ENCODE measurements at places on chromosomes 1 and 21.
A peak's percentile ranks its signal among the peaks of the same experiment; 100 is the strongest.

DNA sequence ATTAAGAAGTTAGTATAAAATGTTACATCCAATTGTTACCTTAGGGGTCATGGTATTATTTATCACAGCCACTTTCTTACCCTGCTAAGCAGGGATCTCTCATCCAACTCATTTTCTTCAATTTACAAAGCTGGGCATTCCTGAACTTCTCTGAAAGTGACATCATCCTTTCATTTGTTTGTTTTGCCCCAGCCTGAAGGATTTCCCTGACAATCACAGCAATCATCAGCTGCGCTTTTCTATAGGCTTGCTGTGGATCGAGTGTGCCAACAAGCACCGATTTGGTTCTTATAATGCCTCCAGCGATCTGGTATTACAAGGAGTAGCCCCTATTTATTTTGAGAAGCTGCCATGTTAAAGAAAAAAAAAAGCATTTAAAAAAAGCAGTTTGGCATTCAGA is 240.2 kb downstream of the USH2A start:
- DNase-seq = no peak

DNA sequence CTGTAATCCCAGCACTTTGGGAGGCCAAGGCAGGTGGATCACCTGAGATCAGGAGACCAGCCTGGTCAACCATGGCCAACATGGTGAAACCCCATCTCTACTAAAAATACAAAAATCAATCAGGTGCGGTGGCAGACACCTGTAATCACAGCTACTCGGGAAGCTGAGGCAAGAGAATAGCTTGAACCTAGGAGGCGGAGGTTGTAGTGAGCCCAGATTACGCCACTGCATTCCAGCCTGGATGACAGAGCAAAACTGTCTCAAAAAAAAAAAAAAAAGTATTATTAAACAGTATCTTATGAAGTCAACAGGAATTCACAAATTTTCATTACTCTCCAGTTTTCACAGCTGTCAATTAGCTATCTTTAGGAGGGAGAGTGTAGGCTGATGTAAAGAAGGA is 3.8 kb downstream of the ACBD6 start:
- DNase-seq = no peak

DNA sequence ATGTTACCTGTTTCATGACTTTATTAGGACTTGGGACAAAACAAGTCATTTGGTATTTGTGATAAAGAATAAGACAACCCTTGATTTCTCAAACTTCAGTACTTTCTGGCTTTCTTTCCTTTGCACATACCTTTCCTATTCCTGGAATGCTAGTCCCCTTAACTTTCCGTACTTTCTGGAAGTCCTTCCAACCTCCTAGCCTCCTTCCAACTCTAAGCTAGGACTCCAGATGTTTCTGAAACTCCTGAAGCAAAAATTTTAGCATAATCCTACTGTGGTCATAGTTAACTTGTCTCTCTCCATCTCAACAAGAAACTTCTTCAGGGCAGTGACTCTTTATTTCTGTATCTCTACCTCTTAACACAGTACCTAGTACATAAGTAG is 19.8 kb upstream of the C1orf105 start:
- DNase-seq = no peak

DNA sequence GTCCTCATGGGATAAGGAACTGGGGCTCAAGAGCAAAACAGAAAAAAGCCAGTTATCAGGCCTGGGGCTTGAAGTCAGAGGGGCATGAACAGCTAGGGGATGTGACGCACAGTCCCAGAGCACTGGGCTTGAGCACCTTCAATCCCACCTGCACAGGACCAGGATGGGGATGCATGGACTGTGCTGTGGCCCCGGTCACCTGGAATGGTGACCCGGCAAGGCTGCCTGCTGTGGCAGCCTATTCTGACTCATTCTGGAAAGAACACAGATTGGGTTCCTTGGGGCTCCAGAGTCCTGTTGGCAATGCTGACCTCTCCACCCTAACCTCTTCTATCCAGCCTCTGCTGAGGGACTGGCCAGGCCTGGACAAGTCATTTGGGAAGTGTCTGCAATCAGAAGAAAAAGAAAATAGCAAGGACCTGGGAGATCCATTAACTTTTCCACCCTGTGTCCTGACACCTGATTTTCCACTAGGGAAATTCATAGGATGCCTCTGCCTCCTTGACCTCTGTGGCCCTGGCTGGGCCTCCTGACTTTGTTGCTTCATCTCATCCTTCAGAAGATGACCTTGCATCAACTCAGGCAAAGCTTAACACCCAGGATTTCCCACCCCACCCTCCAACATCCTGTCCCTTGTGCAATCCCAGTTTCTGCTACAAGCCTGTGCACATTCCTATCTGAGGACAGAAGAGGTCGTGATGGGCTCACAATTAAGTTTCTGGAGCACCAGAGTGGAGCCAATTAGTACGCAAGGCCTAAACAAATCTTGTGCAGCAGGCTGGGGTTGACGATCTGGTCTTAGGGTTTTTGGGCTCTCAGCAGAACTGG is 17.9 kb upstream of the FMOD start:
- no peak for DNase-seq

DNA sequence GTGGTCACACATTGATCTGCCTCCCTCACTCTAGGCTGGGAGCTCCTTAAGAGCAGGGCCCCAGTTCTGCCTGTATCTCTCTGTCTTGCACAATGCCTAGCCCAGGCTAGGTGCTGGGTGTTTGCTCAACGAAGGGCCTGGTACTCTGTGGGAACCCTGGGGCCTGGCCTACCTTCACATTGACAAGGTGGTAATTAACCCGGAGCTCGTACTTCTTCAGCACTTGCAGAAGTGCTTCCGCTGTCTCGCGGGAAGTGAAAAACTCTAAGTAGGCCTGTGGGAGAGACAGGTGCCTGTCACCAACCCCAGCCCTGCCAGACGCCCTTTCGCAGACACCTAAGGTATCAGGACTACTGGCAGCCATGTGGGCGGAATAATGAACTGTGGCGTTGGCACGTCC is 13.7 kb downstream of the MTHFR start:
- no peak for DNase-seq

DNA sequence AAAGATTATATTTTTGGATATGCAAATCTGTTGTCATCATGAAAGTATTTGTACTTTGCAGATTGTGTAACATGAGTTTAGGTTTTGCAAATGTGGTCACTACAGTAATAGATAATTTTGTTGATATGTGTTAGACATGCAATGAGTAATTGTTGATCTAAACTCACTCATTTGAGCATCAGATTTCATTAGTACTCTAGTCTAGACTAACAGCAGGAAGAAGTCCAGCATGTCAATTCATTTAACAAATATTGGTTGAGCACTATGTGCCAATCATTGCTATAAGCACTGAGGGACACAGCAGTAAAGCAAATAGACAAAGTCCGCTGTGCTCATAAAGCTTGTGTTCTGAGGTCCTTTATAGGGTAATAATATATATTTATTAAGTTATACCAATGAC is 350.0 kb downstream of the USP25 start:
- no peak for DNase-seq

DNA sequence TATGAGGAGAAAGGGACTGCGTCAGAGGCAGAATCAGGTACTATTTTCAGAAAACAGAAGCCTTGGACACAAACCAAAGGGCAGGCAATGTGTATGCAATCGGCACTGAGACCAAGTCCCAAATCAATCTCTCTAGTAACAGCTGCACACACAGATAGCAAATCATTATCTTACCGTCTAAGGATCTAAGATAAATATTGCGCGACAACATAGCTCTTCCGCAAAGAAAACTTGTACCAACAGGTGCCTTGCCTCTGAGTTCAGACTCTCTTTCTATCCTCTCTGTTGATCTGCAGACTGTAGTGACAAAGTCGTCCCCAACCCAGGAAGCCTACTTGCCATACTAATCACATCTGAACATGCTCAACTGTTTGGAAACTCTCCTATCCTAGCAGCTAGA is 22.6 kb upstream of the SAMD13 start:
- DNase-seq = no peak

- peak; percentile 61 for DNase-seq
These were observed 41.9 kb upstream of the TNFRSF1B start for GRCh38 chr1:12124693-12125421.

DNA sequence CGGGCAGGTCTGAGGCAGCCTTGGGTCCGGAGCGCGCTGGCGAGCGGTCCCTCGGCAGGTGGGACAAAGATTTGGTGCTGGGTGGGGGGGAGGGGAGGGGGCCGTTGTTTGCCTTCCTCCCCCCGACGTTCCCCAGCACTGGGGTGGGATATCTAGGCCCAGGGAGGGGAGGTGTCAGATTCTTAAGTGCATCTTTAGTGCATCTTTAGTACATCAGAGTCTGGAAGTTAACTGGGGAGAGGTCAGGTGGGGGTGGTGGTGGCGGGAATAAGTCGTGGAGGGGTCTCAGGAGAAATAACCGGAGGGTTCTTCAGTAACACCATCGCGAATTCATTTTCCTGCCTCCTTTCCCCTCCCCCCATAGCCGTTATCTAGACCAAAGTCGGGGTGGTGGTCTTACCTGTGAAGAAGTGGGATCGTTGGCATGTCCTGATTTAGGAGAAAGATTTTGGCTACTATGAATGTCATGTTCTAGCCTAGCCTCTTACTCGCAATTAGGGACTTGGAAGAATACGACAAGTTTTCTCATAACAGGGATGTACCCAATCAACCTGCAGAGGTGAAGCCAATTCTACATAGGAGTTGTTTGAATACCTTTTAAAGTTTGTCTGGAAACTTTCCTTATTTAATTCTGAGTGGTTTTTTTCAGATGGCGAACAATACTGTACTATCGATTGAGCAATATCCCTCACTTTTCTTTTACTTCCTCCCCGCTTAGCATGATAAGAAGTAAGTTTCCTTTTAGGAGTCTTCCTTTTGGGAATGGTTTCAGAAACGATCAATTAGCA is 886 bp downstream of the ZMYM4 start:
- no peak for DNase-seq

DNA sequence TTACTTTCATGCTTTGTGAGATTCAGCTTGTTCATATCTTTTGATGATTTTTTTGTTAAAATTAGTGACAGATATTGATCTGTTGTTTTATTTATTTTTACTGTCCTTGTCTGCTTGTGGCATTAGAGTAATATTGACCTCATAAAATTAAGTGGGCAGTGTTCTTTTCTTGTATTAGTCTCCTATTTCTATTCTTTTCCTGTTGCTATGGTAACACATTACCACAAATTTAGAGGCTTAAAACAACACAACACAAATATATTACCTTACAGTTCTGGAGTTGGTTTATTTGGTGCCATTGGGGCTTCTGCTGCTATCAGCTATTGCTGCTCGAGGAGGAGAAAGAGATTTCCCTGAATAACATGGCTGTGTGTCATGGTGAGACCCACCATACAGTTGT is 135.7 kb downstream of the C1orf94 start:
- DNase-seq = no peak

DNA sequence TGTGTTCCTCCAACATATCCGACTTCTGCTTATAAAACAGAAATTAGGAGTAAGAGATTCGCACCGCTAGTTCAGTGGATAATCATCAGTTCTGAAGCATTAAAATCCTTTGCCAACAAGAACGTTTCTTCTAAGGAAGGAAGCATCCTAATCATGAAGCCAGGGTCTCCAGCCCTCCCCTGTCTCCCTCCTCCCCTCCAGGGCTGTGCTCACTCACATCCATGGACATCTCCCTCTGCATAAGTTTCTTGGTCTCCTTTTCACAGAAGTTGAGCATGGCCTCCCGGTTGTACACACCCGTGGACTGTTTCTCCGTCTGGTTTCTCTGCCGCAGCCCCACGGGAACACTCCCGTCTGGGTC is 505 bp downstream of the LMOD1 start:
- no peak for DNase-seq

GRCh38 chr1:210792250-210793102 is 341.5 kb downstream of the KCNH1 start:
- no peak for DNase-seq

GRCh38 chr1:31238612-31238985 is 1.1 kb downstream of the NKAIN1 start:
- no peak for DNase-seq

- no peak for DNase-seq
These were observed 15.6 kb downstream of the PLPPR5 start for GRCh38 chr1:98988904-98989555.

DNA sequence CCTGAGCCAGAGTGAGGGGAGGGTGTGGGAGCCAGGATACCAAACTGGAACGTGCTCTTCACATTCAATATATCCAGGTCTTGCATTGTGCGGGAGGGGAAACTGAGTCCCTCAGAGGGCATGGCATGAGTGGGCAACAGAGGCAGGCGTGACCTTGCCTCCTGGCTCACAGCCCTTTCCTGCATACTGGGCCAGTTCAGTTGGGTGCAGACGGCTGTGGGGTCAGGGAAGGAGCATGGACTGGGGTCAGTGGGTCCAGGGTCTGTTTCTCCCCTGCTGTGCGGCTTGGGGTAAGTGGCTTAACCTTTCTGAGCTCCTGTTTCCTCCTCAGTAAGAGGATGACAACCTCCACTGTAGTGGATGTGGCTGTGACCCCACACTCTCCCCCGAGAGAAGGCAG is 16.6 kb downstream of the SERINC2 start:
- no peak for DNase-seq

- DNase-seq = no peak
These were observed 7.8 kb upstream of the SLC6A9 start for GRCh38 chr1:44038876-44039657.

GRCh38 chr21:29233611-29234540 is 64.8 kb upstream of the BACH1 start:
- no peak for DNase-seq

DNA sequence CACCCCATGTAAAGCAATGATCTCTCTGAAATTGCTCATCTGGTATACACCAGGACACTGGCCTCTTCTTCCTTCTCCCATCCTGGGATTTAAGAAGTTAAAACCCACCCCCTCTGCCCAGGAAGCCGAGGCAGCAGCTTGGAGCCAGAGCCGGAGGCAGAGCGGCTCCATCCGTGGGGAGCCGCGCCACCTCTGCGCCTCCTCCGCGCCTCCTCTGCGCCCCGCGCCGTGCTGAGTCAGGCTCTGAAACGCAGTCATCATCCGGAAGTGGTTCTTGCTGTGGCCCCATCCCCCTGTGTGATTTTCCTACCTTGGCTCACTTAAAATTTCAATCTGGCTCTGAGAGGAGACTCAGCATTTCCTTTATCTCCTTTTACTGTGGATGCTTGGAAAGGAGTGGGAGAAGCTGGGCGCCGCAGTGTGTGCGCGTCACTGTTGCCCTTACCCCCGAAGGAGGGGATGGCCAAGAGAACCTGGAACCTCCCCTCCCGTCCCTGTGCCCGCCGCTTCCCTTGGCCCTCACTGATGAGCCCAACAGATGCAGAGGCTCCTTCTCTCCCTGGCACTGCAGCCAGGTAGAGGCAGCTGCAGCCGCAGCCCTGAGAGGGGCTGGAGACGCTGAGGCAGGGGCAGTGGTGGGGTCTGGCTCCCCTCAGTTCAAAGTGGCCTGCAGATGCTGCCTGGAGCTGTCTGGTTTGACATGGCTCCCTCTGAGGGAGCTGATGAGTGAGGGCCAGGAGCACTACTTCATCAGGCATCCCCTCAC is 15.3 kb upstream of the NPHP4 start:
- no peak for DNase-seq

DNA sequence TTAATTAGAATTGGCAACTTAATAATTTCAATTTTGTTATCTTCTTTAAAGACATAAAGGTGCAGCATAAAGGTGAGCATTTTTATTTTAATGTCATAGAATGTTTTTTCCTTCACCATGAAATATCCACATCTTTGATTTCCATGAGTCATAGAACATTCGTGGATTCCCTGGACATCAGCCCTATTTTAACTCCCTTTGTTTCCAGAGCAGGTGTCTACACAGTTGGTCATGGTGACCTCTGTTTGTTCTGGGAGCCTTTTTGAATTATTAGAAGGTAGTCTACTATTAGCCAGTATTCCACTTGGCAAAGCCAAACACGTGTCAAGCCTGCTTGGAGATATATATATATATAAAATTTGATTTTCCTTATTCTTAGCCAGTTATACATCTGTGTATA is 572.9 kb downstream of the LTN1 start:
- no peak for DNase-seq

GRCh38 chr1:220789532-220790147 is 2.9 kb downstream of the MTARC1 start:
- no peak for DNase-seq
